Hair follicular keratinocyte (primary cell): ENCODE measurements at places on chromosomes 11 and 22. TPM values are rescaled to one million over a fixed set of nuclear protein-coding genes. Genes with fewer than 3 reads are reported as not detected.

Gene CRYBB3
- not detected in 2 replicates for total RNA-seq

Gene RHOD
- total RNA-seq: 234 and 269 TPM in 2 replicates

Gene CHEK1
- 27.3 and 33.3 TPM in 2 replicates for total RNA-seq

Gene FZD4
- total RNA-seq: 0.76 and 0.78 TPM in 2 replicates

Gene ZFP91
- 35.2 and 42.9 TPM in 2 replicates for total RNA-seq

Gene SLC22A8
- total RNA-seq: not detected in 2 replicates

Gene SLC16A8
- total RNA-seq: not detected in 2 replicates

Gene ST14
- 85.2 and 88.1 TPM in 2 replicates for total RNA-seq
